Esophagus muscularis mucosa (tissue), 4 donors: ENCODE measurements at places on chromosomes 2 and 18.

- no peak for DNase-seq
These were observed 30.7 kb downstream of the CAMKMT start for GRCh38 chr2:44392338-44392943.

DNA sequence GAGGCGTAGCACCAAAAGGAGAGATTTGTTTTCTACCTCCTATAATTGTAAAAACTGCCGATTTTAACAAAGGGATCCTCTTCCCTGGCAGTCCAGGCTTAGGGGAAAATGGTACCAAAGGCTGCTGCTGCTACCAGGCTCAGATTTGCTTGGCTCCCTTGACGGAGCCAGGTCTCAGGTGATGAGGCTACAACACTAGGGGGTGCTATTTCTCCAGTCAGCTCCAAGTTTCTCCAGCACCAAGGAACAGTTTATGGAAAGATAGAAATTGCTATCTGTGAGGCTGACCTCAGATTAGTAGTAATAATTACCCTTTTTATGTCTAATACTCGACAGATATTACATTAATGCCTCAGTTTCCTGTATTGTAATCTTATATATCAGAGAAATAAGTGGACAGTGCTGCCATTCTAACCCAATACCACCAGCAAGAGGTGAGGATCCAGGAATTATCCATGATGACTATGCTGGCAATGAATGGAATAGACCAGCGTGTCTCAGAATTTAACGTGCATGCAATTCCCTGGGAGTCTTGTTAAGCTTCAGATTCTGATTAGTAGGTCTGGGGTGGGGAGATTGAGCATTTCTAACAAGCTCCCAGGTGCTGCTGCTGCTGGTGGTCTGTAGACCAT lies 111.3 kb downstream of the ESCO1 start:
- DNase-seq, result no peak

DNA sequence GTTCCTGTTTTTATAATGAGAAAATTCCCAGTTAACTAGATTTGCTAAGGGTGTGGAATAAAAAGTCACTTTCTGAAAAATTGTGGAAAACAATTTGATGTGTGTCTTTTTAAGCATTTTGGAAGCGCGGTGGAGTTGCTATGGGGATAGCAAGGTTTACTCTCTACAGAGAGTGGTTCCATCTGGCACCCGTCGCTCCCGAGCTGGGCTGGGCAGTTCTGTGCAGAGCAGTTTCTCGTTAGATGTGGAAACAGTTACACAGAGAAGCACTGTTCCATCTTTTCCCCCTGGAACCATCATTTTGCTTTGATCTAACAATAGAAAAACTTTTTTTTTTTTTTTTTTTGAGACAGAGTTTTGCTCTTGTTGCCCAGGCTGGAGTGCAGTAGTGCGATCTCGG lies 17.4 kb downstream of the LDLRAD4 start:
- DNase-seq, result no peak

DNA sequence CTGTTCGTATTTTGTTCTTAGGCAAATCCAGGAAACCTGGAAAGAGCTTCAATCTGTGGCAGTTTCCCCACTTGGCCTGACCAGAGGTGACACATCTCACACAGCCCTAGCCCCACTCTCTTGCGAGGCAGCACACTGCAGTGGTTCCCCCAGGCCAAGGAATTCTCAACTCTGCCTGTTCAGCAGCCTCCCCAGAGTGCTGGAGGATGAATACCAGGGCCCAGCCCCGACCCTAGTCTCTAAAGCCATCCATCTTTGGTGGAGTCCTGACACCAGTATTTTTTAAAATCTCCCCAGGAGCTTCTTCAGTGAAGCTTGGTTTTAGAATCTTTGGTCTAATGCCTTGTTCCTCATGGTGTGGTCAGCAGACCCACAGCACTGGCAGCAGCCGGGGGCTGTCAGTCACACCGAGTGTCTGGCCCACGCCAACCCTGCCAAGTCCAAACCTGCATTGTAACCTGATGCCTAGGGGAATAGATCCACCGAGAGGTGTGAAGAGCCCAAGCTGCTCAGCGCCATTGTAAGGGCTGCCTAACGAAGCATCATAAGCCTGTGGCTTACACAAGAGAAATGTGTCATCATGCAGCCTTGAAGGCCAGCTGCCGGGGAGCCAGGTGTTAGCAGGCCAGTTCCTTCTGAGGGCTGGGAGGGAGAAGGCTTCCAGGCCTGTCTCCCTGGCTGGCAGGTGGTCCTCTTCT lies 428.7 kb upstream of the ID2 start:
- DNase-seq, result no peak
